Pancreas (tissue), 10 donors: ENCODE measurements at places on chromosomes 16 and 17. TPM values are rescaled to one million over a fixed set of nuclear protein-coding genes. Genes with fewer than 3 reads are reported as not detected.

DNA sequence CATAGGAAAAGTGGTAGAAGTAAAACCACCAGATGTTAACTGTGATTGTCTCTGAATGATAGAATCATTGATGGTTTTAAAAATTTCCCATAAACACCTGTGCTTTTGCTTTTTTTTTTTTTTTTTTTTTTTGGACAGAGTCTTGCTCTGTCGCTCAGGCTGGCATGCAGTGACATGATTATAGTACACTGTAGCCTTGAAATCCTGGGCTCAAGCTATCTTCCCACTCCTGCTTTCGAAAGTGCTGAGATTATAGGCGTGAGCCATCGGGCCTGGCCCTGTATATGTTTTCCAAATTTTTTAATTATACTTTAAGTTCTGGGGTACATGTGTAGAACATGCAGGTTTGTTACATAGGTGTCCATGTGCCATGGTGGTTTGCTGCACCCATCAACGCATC lies 80.5 kb downstream of the NF1 start:
- no peaks in the 10 kb centered on the region for H3K36me3 ChIP-seq
- H3K27me3 ChIP-seq, result no peaks in the 10 kb centered on the region
- H3K4me3 ChIP-seq, result no peak overlapping the region
- H3K27ac ChIP-seq, result no peak overlapping the region
- DNase-seq, result no peak

- no peaks in the 10 kb centered on the region for H3K27me3 ChIP-seq
- H3K36me3 ChIP-seq, result no peaks in the 10 kb centered on the region
- no peaks in the 10 kb centered on the region for H3K4me1 ChIP-seq
Observed at GRCh38 chr16:67651847-67652246, 6.9 kb downstream of the CARMIL2 start.

RAD51D gene
- 9.4 TPM for total RNA-seq

- H3K4me1 ChIP-seq, result no peaks in the 10 kb centered on the region
- H3K4me3 ChIP-seq, result no peak overlapping the region
- no peak for DNase-seq
- H3K27ac ChIP-seq, result no peak overlapping the region
- H3K27me3 ChIP-seq, result no peaks in the 10 kb centered on the region
Observed at GRCh38 chr17:8466873-8467272, 31.2 kb downstream of the NDEL1 start.

DNA sequence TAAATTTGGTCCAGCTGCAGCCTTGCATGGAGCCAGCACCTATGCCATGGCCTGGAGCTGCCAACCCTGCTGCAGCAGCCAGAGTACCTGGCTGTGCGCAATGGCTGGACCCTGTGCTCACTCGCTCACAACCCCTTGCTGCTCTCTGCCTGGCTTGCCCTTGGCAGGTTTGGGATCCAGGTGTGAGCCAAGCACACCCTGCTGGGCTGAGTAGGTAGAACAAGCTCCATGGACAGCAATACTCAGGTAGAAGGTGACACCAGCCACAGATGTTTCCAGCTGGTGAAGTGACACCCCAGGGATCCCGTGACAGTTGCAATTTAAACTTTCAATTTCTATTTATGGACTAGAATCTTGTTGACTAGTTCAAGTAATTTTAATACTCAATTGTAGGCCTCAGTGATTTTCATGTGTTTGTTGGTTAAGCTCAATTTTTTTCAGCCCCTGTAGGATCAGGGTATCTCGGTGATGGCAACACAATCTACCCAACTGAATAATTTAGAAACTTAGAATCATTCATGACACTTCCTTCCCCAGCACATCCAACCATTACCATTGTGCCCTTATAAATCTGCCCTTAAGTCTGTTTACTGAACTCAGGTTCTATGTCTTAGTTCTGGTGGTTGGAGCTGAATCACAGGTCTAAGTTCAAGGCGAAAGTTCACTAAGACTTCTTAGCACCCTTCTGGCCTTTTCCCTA lies 480.0 kb downstream of the PMP22 start:
- H3K4me1 ChIP-seq, result no peaks in the 10 kb centered on the region
- H3K36me3 ChIP-seq, result no peaks in the 10 kb centered on the region
- no peaks in the 10 kb centered on the region for H3K27me3 ChIP-seq
- H3K27ac ChIP-seq, result no peak overlapping the region
